ENCODE measurements at places on chromosomes 4 and X.

GRCh38 chr4:120653804-120654573 is 268.5 kb downstream of the PRDM5 start:
- DNase-seq: no peak

GRCh38 chr4:99436976-99437722 is 2.0 kb upstream of the ADH7 start:
- DNase-seq: no peak

GRCh38 chrX:30246769-30247489 is at the start of gene MAGEB1:
Gene MAGEB1 (plus strand): TSS chrX:30247146. CDS start chrX:30250494, 3,348 bp downstream.
- DNase-seq: no peak

DNA sequence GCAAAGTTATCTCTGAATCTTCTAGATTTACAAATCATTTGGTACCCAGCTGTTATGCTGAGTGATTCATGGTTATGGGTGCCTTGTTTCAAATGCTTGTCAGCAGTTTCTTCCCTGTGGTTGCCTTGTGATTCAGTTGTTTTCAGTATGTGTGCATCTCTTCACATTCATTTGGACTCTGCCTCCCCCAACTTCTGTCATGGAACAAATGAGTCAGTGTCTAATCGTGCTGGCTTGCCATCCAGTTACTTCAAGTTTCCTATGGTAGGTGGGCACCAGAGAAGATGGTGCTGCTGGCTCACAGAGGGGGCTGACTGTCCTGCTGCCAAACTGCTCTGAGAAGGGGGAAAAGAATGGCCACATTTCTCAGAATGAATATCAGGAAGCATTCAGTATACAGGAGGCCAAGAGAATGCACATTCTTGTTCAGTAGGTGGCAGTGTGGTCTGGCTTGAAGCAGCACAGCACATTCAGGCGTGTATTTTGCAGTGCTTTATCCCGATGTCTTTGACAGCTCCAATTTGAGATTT is 260.9 kb downstream of the GLUD2 start:
- DNase-seq: no peak

DNA sequence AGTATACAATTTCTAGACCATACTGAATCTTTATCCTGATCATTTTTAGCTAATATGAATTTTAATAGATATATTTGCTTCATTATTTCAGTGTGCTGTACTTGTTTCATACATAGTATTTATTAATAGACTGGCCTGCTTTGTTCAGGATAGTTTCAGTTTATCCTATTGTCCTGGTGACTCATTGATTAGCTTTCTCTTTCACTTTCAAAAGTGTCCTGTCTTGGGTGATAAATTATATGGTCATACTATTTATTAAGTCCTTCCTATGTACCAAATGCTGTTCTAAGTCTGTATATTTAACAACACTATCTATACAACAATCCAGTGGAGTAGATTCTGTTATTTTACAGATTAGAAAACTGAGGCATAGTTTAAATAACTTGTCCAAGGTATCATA is 153.8 kb upstream of the RAPGEF2 start:
- DNase-seq: no peak

DNA sequence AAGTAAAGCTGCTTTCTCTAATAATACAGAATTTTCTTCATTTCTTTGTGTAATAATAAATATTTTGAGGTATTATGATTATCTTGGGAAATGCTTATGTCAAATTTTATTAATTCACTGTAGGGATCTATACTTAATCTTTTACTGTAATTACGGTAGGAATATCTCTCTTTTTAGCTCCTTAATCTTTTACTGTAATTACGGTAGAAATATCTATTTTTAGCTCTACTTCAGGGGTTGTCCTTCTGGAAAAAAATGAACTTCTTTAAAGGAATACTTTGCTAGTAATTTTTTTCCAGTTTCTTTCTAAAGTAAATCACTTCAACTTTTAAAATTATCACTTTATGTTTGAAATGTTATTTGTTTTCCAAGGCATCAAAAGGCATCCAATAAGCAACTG is 2229.4 kb upstream of the AGA start:
- no peak for DNase-seq
